ENCODE measurements at places on chromosomes 5 and 9.

DNA sequence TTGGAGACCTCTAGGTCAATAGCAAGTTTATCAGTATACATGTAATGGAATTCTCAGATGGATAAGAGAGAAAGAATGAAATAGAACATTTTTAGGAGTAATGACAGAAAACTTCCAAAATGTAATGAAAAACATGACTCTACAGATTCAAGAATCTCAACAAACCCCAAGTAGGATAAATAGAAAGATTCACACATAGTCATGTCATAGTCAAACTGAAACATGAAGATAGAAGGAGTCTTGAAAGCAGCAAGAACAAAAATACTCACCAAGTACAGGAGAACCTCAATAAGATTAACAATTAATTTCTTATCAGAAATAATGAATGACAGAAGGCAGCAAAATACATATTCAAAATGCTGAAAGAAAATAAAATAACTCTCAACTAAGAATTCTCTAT, 164.5 kb downstream of the SPATA31D1 start:
- no peak for DNase-seq

DNA sequence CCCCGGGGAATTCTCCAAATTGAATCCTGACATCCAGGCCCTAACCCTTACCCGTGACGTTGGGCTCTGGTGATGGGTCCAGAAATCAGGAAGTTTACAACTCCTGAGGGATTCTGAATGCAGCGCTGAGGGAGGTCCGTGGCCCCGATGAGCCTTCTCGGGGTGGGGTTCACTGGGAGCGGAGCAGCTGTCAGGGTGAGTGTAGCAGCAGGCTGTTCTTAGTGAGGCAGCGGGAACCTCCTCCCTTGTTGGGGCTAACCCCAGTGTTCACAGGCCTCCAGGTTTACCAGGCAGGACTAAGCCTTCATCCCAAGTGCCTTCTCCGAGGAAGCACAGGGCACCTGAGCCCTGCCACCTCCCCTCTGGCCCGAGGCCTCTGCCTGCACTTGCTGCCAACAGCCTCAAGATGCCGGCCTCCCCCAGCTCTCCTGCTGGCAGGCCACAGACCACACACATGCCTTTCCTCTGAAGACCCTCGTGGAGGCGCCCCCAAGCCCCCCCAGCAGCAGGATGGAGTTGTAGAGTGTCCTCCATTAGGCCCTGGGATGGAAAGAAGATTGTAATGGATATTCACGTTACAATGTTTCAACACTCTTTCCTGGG, 7.3 kb upstream of the ADAMTS16 start:
- no peak for DNase-seq

GRCh38 chr9:89466451-89467277, 31.2 kb downstream of the SEMA4D start:
- DNase-seq: no peak

- no peak for DNase-seq
Observed at GRCh38 chr5:78399116-78399515, 38.7 kb downstream of the SCAMP1 start.

DNA sequence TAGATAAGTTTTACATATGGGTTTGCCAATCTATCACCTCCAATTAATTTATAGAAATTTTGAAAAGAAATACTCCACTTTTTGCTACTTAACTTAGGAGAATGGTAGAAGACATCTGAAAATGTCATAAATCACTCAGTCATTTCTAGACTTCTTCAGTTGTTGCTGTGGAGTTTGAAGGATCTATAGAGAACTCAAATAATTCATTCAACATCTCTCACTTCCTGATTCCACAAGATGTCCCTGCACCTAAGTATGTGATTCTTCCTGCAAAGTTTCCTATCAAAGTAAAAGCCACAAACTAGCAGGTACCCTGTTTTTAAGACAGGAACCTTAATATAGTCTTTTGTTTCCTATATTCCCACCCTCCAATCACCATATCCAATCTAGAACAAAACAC, 297.1 kb upstream of the ATP10B start:
- no peak for DNase-seq

GRCh38 chr5:17378346-17378997, 119.6 kb upstream of the TAF11L2 start:
- no peak for DNase-seq

DNA sequence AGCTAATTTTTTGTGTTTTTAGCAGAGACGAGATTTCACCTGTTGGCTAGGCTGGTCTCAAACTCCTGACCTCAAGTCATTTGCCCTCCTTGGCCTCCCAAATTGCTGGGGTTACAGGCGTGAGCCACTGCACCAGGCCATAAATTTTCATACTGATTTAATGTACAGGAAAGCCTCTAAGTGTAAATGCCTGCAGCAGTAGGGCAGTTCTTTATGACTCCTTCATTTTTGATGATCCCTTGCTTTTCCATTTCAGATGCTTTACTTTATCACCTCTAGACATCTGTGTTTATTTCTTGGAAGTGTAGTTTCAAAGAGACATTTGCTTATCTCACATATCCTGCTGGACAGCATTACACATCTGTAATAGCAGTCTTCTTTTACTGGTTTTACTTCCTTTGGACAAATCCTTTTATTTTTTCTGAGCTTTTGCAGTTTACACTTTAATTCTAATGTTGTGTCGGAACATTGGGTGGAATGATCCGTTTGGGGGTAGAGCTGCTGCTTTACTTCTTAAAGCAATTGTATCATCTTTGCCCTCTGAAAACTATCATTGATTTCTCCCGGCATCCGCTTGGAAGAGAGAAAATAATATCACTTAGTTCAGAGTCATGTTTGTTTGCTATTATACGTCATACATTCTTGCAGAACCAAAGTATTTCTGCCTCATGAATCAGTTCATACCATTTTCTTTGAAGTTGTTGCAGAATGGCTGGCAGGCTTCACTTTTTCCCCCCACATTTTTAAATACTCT, 36.0 kb downstream of the SCGB3A1 start:
- no peak for DNase-seq

DNA sequence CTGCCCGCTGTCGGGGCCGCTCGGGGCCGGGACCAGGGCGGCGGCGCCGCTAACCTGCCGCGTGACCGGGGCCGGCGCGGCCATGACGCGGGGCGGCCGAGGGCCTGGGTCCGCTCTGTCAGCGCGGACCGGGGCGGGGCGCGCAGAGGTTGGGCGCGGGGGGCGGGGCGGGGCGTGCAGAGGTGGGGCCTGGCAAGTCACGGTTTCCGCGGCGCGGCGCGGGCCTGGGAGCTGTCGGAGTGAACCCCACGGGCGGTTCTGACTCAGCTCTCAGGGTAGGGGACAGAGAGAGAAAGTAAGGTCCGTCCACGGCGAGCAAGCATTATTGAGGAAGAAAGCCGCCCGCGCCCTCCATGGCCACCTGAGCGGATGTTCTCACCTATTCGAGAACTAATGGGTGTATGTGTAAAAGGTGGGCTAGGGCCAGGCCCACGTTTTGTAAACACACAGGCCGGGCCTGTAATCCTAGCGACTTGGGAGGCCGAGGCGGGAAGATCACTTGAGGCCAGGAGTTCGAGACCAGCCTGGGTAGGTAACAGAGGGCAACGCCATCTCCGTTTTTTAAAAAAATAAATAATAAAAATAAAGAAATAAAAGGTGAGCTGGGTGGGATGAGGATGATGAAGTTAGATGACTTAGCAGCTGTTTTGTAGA, at the start of gene PRXL2C:
Gene PRXL2C, minus strand, starts transcription at position 120 of the 654 bp plus-strand sequence. Its CDS starts 36 bp downstream, at position 84.
- peak; percentile 93 for DNase-seq

DNA sequence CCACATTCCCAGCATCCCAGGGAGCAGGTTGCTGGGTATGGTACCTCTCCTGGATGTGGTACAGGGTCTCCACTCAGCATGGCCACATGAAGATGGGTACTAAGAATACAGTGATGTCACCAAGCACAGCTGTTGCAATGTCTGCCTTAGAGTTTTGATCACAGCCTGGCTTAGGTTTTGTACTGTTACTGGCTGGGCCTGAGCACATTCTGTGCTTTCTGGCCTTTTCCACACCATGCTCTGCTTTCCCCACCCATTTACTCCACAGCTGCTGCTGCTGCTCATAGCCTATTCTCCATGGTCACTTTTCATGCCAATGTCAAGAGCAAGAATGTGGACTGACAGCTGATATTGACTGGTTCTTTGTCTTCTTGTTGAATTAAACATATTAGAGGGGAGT, 481.9 kb downstream of the ARHGEF28 start:
- DNase-seq: no peak

DNA sequence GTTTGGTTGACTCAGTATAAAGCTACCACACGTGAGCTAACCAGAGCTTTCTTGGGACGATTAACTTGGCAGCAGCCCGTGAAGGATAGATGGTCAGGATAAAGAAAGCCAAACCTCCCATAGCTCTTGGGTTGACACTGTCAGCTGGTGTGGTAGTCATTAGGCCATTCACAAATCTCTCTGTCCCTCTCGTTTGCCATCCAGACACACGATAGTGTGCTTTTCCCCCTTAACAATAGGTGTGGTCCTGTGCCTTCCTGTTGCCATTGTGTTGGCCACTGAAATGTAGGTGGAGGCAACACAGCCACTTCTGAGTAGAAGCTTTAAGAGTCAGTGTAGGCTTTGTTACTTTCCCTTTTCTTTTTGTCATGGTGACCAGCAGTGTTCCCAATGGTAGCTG, 11.7 kb downstream of the OR13J1 start:
- DNase-seq: no peak

DNA sequence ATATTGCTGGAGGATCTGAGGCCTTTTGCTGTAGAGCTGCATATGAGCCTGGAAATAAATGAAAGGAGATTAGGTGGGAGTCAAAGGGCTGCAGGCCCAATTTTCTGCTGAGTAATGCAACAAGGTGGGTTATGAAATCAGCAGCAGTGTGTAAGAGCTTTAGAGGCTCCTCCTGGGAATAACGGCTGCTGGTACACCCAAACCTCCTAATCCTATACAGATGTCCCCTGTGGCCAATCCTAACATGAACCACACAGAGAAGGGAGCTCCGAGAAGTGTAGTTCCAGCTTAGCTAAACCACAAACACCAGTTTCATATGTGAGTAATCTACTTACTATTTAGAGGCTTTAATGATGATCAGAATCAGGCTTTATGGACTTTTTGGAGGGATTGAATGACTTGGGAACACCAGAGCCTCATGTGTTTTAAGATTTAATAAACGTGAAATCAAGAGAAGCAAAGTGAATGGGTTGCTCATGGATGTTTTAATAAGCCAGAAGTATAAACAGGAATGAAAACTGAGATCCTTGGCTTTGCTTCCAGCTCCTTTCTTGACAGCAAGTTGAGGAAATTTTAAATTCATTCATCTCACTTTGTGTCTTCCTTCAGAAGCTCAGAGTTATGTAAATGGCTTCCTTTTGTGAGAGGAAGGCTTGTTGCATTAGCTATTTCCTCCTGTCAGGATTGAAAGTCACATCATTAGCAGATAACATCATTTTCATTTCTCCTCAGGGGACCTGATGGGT, 437.5 kb downstream of the TMEM232 start:
- DNase-seq: no peak

DNA sequence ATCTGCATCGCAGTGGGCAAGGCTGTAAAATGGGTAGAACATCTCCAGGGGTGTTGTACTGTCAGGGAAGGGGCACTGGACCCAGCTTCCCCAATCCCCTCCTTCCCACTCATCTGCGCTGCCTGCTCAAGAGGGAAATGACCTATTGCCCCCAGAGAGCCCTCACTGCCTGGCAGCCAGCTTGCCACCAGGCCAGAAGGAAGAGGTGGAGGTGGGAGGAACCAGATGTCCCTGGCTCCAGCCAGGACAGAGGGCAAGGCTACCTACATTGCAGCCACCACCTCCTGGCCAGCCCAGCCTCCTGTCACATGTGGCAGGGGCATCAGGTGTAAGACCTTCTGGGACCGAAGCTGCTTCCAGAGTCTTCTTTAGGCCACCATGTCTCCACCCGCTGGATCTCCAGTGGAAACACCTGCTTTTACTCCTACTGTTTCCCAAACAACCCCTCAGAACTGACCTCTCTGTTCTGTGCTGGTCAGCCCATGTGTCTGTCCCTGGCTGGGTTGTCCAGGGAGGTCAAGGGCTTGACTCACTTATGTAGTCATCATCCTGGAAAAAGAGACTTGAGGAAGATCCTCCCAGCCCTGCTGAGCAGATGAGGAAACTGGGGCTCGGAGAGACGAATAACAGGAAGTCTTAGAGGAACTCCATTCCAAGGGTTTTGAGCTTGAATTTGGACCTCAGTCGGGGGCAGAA, 42.3 kb downstream of the JADE2 start:
- peak; percentile 92 for DNase-seq

DNA sequence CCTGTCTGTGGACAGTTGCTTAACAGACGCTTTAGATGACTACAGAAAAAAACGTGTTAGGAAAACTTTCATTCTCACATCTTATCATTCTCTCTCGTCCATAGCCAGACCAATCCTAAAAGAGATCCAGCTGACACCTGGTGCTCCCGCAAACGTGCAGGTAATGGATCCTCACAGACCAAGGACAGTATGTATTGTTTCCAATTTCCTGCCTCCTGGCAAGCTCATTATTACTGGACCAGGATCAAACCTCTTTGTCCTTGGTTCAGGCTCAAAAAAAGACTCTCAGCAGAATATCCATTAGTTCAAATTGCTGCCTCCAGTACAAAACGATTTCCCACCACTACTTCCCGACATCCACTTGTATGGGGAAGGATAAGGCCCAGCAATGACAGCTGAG, 62.4 kb downstream of the SERINC5 start:
- DNase-seq: no peak

DNA sequence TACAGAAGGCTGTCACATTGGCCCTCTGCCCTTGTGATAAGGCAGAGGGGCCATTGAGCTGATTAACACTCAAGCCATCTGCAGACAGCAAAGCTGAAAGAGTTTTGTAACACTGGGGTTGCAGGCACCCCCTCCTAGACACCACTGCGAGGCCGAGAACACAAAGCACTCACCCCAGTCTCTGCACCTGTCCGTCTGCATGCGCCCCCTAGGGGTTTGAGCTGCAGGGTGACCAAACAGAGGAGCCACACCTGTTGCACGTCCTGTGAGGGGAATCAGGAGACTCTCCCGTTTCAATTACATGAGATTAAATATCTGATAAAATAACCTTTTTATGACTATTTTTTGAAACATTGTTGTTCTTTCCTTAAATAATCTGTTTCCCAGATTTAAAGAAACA, 1180.4 kb downstream of the CDH9 start:
- no peak for DNase-seq

DNA sequence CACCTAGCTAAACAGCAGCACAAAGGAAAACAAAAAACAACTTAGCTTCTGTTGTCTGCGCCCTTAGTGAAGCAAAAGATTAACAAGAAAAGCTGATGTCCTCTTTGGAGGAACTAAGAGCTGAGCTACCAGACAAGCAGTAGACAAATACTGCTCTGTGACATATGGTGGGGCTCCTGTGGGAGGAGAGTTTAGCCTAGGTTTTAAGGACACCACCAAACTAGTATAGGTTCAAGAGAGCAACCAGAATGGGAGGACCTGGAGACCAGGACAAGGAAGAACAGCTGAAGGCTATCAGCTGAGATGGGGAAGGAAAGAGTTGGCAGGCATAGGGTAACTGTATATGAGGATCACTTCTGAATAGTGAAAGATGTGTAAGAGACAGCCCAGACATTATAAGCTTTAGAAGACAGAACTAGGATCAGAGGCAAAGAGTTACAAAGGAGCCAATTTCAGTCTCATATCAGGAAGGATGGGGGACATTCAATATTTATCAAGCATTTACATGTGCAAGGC, 27.2 kb downstream of the FBXW2 start:
- no peak for DNase-seq

GRCh38 chr5:128303593-128303992, 220.0 kb downstream of the SLC12A2 start:
- no peak for DNase-seq
